ENCODE measurements at places on chromosomes 6 and 20.
A peak's percentile ranks its signal among the peaks of the same experiment; 100 is the strongest.

DNA sequence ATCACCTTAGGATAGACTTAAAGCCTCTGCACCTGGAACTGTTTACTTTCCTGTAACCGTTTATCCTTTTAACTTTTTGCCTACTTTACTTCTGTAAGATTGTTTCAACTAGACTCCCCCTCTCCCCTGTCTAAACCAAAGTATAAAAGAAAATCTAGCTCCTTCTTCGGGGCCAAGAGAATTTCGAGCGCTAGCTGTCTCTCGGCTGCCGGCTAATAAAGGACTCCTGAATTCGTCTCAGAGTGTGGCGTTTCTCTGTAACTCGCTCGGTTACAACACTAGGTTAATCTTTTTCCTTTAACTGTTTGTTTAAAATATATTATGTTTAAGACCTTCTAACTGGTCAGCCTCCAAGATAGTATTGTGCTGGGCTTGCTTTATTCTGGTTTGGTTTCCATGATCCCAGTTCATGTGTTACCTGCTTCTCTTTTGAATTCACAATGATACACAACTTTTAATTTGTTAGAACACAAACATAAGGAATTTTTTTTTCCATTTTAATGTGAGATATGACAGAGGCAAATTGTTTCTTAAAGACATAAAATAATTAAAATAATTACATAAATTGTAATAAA, 8.7 kb upstream of the NQO2 start:
- no peak for ATAC-seq

- no peak for ATAC-seq
Measured at GRCh38 chr20:32050851-32051556, 1.0 kb upstream of the HCK start.

GRCh38 chr6:42086046-42087035, 36.0 kb downstream of the TAF8 start:
- ATAC-seq, result no peak

DNA sequence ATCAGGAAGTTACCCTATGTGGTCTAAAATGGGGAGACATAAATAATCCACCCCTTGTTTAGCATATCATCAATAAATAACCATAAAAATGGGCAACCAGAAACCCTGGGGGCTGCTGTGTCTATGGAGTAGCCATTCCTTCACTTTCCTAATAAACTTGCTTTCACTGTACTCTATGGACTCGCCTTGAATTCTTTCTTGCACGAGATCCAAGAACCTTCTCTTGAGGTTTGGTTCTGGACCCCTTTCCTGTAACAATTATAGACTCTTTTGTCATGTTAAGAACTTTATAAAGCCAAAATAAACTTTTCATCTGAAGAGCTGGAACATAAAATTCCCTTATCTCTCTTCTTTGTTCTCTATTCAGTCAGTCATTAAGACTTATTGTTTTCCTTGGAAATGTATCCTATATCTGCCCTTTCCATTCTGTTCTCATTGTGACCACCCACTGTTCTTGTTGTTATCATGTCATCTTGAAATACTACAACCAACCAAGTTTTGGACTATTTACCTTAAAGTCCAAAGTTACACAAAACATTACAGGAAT, 29.3 kb upstream of the ZBTB24 start:
- ATAC-seq, result no peak

DNA sequence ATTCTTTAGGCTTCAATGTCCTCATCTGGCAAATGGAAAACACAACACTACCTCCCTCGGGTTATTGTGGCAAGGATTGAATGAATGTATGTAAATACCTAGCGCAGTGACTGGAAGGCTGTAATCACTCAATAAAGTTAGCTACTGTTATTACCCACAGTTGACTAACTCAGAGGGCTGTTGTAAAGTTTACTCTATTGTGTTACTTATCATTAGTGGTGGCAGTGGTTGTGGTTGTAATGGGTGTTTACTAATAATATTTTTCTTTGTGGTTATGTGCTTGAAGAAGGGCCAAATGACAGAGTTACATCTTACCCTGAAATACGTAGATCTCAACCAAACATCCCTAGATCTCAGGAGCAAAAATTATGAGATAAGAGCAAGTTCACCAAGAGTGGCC, 42.0 kb upstream of the PXDC1 start:
- ATAC-seq, result peak; percentile 65

GRCh38 chr6:156423075-156423474, 354.1 kb upstream of the ARID1B start:
- ATAC-seq, result no peak

GRCh38 chr20:59013959-59014608, 5.1 kb upstream of the TUBB1 start:
- ATAC-seq, result peak; percentile 18

DNA sequence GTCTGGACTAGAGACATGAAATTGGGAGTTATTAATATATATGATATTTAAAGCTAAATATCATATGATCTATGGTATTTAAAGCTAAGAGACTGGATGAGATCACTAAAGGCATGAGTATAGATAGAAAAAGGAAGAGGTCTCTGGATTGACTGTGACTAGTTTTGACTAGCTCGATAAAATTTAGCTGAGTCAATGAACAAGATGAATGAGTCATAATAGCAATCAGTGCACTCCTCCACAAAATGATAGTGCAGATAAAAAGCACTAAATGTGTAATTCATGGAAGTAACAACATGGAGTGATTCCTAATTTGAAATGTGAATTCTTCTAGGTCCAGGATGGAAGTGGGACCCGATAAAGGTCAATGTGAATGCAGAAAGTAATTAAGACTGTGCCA, 127.4 kb downstream of the PFDN4 start:
- no peak for ATAC-seq

DNA sequence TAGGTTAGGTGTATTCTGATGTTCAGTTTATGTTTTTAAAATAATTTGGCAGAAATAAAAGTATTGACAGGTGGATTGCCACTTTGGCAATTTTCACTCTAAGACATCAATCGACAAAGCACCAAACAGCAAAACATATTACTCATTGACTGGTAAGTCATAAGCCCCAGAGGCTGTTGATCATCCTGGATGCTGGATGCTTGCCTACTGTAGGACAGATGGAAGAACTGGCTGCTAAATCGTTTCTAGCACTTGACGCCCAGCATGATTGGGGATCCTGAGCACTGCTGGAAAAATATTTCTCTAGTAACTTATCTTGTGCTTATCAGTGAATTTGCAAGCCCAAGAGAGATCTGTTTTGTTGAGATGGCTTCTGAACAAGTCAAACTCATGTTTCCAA, 1001.9 kb upstream of the FLRT3 start:
- ATAC-seq, result no peak

Measured in activated CD4-positive, CD25-positive, alpha-beta regulatory T cell treated with anti-CD3 and anti-CD28 coated beads, Interleukin-2, amount 50 U/mL, for 24 hours (primary cell).